A549 treated with dexamethasone at 1 μM for 4 hours (cell line): ENCODE measurements at places on chromosomes 1 and 21. TPM values are rescaled to one million over a fixed set of nuclear protein-coding genes. Genes with fewer than 3 reads are reported as not detected.

Gene CFHR1
- total RNA-seq, result 0.17 to 0.19 TPM (median 0.18 TPM) in 5 replicates

Gene RHOU
- 15.0 to 18.8 TPM (median 17.7 TPM) in 5 replicates for total RNA-seq

Gene TEX38
- not detected in 5 replicates for total RNA-seq

Gene SLC22A15
- 0.64 to 0.92 TPM (median 0.82 TPM) in 5 replicates for total RNA-seq

Gene MTMR11
- 4.5 to 7.9 TPM (median 5.9 TPM) in 5 replicates for total RNA-seq

Gene PCBP3
- total RNA-seq, result 0.89 to 1.2 TPM (median 0.96 TPM) in 5 replicates
